ENCODE measurements at places on chromosomes 2 and 18. TPM values are rescaled to one million over a fixed set of nuclear protein-coding genes. Genes with fewer than 3 reads are reported as not detected.
A peak's percentile ranks its signal among the peaks of the same experiment; 100 is the strongest.

DNA sequence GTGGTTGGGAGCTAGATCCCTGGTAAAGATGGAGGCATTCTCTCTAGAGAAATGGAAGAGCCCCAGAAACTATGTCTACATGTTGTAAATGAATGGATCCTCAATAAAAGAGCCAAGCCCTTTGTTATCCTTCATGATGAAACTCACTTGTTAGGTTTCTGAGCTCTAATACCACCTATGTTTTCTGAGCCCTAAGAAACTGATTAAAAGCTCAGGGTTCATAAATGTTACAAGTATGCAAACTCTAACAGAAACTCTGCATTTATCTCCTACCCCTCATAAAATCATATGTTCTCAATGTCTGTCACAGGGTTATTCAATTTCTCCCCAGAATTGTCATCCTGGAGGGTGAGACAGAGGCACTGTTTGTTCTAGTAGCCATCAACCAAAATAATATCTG, 18.0 kb upstream of the HNMT start:
- DNase-seq = no peak

- DNase-seq = no peak
Observed at GRCh38 chr2:45904946-45905631, 253.6 kb downstream of the PRKCE start.

DNA sequence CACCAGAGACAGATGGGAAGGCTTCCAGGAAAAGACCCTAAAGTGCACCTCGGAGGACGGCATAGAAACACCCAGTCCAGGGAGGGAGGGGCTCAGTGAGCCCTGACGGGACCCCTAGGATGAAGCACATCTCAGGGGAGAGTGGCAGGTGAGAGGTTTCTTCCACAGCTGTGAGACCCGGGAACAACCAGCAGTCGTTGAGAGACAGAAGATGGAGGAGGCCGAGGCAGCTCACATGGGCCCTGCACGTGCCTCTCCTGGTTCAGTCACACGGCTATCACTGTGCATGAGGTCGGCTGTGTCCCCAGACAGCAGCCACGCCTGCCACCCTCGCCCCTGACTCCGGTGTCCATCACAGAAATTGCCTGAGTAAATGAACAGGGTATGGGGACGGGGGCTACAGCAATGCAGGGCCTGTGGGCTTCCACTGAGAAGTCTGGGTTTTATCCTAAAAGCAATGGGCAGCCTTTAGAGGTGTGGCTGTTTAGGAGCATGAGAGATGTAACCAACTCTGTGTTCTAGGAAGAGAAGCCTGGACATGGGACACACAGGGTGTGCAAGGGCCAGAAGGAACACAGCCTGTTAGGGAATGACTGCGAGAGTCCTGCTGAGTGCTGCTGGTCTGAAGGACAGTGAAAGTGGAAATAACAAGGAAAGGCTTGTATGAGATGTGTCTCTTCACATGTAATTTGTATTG, 102.0 kb downstream of the TMEM18 start:
- DNase-seq = no peak

DNA sequence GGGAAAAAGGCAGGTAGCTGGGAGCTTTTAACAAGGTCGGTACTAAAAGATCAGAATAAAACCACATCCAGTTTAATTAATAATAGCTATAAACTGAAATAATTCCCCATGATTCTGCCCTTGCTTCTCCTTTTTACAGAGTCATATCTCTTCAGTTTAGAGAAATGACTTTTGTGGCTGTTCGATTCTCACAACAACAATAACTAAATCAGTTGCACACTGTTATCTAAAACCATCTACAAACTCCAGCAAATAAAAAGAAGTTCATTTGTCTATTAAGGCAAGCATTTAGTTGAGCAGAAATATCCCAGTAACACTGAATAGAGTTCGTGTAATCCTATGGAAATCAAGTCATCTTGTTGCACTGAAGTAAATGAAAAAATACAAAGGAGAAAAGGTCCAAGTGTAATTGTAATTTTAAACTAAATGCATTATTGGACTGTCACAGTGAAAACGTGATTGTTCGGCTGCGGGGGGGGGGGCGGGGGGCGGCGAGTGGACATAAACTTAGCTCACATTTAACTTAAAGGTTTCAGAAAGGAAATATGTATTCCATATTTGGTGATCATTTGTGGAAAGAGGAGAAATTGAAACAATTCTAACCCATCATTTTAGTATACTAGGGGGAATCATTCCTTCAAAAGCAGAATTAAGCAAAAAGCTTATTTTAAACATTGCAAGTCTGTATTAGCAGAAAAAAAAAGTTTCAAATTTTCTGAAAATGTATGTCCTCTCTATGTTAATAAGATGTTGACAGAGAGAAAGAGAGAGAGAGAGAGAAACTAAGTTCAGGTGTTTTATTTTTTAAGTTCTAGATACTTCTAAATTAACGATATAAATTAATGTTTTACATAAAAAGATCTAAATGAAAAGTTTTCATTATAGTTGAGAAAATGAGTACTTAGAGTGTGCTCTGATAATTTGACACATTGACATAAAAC, 144.5 kb downstream of the MEIS1 start:
- no peak for DNase-seq

DNA sequence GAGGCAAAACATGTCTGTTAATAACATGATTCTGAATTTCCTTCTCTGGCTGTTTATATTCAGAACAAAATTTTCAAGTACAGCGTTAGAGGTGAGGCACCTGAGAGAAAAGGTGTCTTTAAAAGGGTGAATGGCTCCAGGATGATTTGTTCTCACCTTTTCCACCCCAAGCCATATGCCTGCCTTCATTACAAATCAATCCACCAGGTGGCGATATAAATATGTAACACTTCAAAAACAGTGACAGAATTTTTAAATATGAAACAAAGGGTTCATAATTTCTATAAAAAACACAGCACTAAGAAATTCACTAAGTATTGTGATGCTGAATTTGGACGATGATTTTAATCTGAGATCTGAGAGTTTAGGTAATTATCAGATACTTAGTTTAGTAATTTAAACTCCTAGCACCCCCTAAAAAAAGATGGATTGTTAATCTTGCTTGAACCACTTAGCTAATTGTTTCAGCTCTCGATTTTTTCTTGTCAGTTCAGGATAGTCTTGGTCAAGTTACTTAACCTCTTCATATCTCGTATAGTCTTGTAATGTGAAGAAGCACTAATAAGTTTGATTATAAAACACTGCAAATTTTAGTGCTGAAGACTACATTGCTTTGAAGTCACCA, 528.8 kb downstream of the CPS1 start:
- peak; percentile 32 for DNase-seq

DNA sequence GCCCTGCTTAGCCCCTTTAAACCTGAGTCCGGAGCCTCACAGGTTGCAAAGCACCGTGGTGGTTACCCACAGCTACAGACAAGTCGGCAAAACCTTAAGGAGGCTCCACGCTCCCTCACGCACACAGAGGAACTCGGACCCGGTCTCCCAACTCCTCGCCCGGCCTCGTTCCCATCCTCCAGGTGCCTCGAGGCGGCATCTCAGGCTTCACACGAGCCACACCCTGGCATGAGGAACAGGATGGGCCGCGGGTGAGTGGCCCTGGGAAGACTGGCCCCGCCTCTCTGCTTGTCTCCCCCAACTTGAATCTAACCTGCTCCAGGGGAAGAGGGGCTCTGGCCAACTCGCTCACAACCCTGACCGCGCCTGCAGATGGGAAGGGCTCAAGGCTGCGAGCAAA, 97.4 kb downstream of the EIPR1 start:
- DNase-seq = no peak

DNA sequence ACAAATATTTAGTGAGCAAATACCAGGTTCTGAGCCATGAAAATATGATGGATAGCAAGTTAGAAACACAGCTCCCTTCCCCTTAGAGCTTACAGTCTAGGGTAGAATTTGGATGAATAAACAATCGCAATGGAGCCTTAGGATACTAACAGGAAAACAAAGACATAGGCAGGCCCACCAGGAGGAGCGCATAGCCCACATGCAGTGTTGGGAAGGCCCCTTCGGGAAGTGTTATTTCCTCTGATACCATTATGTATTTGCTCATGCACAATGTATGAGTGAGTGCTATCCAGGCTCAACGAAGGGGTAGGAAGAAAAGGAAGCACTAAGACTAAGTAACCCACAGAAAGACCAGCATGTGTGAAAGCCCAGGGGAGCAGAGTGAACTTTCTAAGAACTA, 54.0 kb downstream of the RAB27B start:
- DNase-seq = no peak

- DNase-seq = no peak
Observed at GRCh38 chr2:203586206-203586605, 51.1 kb upstream of the RAPH1 start.

- DNase-seq = no peak
Observed at GRCh38 chr2:240510513-240511210, 47.1 kb downstream of the ANKMY1 start.

DNA sequence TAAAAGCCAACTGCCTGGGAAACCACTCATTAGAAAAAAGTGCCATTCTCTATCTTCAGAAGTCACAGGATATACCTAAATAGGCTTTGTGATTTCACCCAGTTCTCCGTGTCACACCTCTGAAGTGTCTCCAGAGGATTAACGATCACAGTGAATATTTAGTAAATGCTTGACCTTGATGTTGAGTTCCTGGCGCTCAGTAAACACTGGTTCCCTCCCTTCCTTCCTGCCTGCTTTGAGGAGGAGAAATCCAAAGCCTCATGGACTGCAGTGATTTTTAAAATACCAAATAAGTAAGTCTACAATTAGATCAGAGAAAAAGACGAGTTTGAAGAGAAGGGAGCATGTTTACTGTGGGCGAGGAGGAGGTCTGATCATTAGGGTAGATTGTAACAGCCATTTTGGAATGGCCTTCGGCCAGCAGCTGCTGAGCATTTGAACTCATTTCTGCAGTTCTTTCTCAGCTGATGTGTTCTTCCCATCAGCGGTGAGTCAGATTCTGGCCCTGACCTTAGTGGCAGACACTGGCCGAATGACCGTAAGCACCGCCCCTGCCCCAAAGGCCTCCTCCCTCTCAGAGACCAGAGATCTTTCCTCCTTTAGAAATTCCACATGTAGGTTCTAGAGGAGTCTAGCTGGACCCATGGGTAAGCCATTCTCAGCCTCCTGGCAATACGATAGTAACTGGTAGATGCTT, 62.1 kb upstream of the SLC16A14 start:
- DNase-seq = peak; percentile 32

DNA sequence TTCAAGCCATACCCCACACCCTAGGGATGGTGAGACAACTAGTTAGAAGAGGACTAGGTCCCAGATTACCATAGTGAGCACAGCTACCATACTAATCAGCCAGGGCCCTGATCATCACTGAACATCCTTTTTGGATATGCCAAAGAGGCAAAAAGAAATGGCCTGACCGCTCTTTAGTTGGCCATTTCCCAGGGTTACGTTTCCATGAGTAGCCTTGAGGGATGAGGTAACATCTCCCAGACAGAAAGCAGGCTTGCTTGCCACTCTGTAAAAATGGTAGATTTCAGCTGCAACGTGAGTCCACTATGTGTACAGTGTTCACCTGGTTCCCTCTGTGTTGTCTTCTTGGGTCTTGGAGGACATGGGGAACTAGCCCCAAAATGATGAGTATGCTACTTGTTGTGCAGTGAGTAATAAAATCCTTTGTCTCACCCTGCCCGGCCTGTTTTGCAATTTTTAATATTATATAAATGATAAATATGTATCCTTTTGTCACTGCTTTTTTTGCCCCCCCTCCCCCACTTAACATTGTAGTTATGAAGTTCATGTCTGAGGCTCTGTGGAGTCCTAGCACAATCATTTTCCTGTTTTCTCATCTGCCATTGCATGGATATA, 8.9 kb upstream of the GALM start:
- DNase-seq = no peak

DNA sequence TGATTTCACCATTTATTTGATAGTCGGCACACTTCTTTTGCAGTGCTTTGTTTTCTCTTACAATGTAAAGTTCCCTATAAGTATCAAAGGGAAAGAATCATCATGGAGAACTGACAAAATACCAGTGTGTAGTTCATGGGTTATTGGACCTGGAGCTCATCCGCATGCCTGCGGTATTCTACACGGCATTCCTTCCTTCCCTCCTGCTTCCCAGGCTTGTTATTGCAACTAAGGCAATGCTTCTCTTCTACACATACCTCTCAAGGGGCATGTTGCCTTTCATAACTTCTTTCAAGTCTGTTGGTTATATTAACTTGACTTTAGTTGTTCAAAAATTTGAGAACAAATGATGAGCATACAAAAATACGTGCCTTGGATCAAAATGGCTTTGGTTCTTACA, 24.3 kb upstream of the FAP start:
- DNase-seq = no peak

- DNase-seq = no peak
Observed at GRCh38 chr2:75954761-75955160, 244.0 kb upstream of the GCFC2 start.

DNA sequence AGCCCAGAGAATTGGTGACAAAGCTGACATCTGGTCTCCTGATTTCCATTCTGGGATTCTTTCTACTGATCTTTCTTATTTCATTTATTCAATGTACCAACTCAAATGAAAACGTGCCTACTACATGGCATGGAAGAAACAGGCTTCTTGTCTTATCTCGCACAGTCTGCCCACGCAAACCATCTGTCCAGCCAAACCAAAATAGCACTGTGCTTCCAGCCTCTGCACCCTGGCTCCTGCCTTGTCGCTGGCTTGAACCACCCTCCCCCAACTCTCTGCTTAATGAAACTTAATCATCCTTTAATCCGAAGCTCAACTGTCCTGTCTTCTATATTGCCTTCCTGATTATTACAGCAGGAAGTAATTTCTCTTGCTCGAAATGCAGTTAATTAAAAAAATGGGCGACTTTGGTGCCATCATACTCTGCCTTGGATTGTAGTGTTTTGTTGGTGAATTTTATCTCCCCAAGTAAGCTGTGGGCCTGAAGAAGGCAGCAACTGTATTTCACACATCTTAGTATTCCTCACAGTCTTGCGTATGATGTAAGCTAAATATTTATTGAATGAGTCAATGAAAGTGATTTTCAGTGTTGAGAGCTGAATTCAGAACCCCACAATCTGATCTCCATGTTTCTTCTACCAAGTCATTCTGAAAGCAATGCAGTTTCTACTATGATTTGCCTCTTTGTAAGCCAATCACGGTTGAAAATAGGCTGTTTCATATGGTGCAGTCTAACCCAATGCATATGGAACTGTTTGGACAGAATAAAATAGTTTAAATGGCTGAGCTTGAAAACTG, 190.8 kb downstream of the TMEM247 start:
- DNase-seq = peak; percentile 61

TLX2 gene
- not detected for total RNA-seq

GPR55 gene
- 0.05 TPM for total RNA-seq

GRB14 gene
- 3.8 TPM for total RNA-seq

ALLC gene
- not detected for total RNA-seq

All from HT1080 (cell line).